ENCODE measurements at places on chromosomes 7 and 10.

- DNase-seq = no peak
Measured at GRCh38 chr10:51076299-51076841, 2.1 kb downstream of the PRKG1 start.

- no peak for DNase-seq
Measured at GRCh38 chr7:116317907-116318306, 107.6 kb downstream of the TES start.

DNA sequence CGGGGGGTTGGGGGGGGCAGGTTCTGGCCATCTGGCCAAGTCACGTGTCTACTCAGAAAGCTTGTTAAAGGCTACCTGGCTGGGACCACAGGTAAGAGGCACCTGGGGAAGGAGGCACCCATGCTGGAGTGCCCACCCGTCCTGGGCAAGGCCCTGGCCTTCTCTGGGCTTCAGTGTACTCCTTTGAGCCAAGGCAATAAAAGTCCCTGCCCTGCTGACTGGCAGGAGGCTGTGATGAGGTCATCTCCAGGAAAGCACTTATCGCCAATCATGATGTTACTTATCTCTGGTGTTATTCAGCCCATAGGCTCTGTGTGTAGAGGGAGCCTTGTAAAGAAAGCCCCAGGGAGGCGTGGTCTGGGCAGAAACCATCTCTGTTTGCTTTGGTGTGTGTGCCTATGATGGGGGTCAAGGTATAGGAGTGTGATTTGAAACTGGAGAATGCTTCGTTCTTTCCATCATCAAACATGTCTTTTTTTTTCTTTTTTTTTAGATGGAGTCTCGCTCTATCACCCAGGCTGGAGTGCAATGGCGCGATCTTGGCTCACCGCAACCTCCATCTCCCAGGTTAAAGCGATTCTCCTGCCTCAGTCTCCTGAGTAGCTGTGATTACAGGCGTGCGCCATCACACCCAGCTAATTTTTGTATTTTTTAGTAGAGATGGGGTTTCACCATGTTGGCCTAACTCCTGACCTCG lies 2.5 kb upstream of the CLDN4 start:
- DNase-seq = no peak

DNA sequence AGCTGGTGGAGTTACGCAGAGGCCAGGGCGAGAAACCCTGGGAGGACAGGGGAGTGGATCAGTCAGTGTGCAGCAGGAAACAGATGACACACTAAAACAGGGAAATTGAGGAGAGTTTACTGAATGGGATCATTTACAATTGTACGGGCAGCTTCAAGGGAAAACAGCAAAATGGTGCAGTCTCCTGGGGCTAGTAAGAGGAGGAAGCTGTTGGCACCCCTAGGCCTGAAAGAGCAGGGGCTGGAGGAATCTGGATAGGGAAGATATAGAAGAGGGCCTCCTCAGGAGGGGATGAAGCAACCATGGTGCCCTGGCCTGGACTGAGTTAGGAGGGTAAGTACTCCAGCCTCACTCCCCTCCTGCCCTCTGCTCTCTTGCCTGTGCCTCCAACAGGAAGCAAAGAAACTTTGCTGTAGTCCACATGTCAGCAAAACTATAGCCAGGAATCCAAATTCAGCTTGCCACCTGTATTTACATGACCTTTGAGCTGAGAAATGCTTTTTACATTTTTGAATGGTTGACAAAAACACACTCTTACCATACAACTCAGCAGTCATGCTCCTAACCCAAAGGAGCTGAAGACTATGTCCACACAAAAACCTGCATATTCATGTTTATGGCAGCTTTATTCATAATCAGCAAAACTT lies 52.3 kb upstream of the OPN4 start:
- DNase-seq = no peak

DNA sequence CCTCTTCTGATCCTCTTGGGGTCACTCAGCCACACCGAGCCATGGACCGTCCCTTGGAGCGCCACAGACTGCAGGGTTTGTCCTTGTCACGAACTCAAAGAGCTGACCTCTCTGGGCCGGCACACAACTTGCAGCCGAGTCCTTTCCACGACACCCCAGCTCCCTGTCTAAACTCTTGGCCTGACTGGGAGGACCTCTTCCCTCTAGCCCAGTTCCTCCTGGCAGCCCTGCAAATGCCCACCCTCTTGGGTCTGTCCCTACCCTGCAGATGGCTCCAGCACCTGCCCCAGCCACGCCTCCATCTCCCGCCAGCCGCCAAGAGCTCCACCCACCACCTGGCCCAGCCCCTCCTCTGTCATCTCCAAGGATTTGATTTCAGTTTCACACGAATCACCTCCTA lies 339.2 kb downstream of the DNAJB6 start:
- DNase-seq = no peak

DNA sequence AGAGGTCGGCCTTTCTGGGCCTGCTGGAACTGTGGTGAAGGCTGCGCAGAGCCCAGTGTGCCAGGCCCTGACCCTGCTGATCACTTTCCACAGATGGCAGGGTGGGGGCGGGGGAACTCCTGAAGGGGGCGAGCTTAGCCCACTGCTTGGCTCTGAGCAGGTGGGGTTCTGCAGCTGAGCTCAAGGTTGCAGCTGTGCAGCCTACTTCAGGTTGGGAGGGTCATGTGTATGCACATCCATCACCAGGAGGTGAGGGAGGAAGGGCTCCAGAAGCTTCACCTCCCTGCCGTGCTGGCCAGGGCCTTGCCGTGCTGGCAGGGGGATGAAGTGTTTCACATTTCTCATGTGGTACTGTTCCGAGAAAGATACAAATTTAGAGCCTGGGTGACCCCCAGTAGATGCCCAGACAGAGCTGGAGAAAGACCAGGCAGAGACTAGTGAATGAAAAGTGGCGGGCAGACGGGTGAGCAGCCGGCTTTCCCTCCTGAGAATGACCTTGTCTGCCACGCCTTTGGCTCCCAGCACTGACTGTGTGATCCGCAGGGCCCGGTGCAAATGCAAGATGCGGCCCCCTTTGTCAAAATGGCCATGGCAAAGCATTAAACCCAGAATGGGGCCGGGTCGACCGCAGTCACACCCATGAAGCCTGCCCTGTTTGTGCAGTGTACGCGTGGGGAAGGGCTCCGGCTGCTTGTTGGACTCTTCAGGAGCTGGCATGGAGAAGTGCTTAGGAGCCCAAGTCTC lies 25.2 kb downstream of the FAM241B start:
- DNase-seq = no peak

GRCh38 chr10:24963521-24964041 lies 11.2 kb upstream of the PRTFDC1 start:
- DNase-seq = no peak

- no peak for DNase-seq
Measured at GRCh38 chr7:124369310-124369709, 336.4 kb upstream of the TMEM229A start.

- no peak for DNase-seq
Measured at GRCh38 chr7:108322925-108323832, 133.1 kb downstream of the NRCAM start.

DNA sequence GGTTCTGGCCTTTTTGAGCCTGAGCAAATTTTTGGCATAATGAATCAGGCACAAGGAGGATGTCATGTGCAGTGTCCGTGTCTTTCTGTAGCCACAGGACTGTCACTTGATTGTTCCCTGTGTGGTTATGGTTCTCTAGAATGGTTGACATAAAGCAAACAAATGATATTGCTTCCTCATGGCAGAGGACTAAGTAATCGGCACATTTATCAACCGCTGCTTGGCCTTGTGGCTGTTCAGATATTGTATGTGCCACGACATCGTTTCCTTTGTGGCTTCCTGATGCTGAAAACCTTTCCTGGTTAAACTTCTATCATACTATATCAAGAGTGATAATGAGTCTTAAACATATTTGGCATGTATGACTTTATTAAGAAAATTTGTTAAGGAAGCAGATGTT lies 598.8 kb downstream of the SUGCT start:
- DNase-seq = no peak

DNA sequence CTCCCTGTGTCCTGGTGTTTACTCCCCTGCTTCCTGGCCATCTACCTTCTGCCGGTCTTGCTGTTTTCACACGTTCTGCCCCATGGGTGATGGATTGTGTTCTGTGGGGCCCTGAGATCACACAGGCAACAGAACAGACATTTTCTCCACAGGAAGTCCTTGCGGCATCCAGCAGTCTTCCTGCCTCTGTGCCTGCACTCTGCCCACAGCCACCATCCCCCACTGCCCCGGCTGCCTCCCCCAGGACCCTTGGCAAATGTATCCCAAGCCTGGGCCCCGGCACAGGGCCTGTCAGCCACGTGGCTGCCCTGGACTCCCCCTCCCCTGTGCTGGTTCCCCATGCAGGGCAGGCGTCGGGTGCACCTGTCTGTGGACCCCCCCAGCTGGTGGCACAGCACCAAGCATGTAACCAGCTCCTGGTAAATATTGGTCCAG lies 184.2 kb downstream of the WDR37 start:
- no peak for DNase-seq

GRCh38 chr7:44700322-44700721 lies 48.3 kb upstream of the ZMIZ2 start:
- no peak for DNase-seq

DNA sequence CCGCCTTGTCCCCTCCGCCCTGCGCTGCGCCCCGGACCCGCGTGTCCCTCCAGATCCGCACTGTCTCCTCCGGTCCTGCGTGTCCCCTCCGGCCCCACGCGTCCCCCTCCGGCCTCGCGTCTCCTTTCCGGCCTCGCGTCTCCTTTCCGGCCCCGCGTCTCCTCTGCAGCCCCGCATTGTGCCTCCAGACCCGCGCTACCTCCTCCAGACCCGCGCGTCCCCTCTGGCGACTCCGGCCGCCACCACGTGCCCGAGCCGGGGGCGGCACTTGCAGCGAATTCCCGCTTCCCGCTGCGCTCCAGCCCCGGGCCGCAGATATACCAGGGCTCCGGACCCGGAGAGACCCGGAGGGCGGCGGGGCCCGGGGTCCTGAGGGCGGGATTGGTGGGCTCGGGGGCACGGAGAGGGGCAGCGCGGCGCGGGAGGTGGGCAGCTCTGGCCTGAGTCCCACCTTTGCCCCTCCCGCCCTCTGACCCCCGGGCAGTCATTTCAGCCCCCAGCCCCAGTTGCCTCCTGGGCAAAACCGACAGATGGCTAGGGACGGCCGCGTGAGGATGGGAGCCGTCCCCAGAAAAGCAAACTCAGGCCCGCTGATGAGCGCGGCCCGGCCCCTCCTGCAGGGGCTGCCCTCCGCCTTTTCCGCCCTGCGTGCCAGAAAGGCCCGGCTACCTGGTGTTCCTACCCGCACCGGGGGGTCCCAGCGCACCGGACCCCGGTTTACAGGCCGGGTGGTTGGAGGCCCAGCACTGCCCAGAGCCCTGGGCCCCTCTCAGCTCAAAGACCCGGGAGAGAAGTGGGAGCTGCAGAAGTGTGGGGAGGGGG lies 56.5 kb downstream of the RBM17 start:
- DNase-seq = no peak

DNA sequence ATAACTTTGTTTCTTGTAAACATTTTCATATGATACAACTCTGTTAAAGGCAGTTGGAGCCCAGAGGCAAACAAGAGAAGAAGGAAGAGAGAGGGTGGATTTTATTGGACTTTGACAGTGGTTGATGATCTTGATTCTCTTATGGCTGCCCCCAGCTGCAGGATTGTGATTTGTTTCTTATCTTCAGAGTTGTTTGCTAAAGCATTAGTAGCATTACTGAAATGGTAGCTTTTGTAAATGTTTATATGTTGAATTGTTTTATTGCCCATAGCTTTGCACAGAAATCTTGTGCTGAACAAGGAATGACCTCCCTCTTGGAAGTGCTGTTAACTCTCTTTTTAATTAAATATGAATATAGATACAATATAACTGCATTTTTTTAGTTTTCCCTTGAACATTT lies 309.4 kb downstream of the AUTS2 start:
- DNase-seq = no peak

DNA sequence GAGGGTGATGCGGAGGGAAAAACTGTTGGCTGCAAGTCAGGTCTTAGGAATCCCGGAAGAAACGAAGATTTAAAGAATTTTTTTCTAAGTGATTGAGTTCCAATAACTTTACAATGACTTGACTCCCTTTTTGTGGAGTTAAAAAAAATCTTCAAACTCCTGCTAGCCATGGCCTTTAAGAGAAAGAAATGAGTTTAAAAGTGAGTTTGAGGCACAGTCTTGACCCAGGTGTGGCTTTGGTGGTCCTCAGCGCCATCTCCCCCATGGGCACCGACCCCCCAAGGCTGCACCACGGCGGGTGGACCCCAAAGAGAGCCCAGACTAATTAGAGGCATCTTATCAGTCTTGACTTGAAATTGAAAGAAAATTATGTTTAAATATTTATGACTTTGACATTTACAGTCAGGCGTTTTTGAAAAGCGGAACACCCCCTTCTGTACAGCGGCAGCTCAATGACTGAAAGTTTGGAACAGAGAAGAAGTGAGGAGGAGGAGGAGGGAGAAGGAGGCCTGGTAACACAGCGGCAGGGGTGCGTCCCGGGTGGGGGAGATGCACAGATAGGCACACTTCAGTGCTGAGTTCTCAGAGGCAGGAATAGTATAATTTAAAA lies 349.6 kb downstream of the DNAJB6 start:
- DNase-seq = no peak

- no peak for DNase-seq
Measured at GRCh38 chr7:142463401-142463850, 205.6 kb upstream of the PRSS58 start.

GRCh38 chr10:96856317-96856716 lies 24.2 kb downstream of the LCOR start:
- no peak for DNase-seq

- DNase-seq = peak; percentile 15
Measured at GRCh38 chr10:105585753-105586152, 944.7 kb downstream of the SORCS3 start.

GRCh38 chr7:117901089-117901797 lies 28.0 kb upstream of the CTTNBP2 start:
- no peak for DNase-seq

DNA sequence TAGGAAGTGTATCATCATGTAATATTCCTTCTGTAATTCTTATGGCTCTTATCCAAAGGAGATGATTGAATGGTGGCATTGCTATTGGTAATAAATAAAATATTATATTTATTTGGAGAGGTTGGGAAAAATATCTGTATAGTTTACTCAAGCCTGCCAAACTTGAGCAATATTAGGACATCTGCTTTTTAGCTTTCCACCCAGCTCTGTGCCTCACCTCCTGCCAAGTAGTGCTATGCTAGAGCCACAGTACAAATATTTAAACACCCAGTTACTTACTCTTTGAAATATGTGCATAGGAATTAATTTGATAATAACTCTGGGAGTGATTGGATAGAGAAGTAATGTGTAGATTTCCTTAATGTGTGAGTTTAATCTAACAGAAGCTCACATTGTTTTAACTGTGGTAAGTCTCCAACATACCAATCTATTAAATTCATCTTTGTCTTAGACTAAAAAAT lies 129.2 kb downstream of the BBS9 start:
- DNase-seq = no peak

DNA sequence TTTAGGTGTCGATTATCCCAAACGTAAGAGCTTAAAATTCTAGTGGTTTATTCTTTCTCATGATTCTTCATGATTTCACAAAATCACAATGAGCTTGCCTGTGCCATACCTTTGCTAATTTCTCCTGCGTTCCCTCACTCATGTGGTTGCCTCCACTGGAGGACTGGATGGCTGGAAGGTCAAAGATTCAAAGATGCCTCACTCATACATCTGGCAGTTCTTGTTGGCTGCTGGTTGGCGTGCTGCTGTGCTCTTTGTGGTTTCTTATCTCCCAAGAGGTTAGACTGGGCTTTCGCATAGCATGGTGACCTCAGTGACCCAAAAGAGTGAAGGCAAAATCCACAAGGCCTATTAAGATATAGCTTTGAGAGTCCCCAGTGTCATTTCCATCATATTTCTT lies 877.6 kb upstream of the AUTS2 start:
- no peak for DNase-seq
